ENCODE measurements at places on chromosomes 5 and 9.

DNA sequence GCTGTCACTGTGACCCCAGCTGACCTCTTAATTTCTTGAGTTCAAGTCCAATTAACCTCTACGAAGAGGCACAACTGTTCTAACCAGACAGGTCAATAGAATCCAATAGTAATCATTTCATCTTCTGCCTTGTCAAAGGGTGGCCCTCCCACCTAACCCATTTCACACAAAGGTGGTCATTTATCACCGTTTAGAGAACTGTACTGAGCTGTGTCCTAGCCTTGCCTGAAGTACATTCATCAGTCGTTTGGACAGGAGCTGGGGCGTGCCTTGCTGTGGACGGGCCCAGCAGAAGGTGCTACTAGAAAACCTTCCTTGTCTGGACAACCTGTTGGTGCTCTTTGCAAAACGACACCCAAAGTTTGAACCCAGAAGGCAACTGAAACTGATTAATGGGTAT is 605.4 kb downstream of the ISL1 start:
- DNase-seq = no peak

DNA sequence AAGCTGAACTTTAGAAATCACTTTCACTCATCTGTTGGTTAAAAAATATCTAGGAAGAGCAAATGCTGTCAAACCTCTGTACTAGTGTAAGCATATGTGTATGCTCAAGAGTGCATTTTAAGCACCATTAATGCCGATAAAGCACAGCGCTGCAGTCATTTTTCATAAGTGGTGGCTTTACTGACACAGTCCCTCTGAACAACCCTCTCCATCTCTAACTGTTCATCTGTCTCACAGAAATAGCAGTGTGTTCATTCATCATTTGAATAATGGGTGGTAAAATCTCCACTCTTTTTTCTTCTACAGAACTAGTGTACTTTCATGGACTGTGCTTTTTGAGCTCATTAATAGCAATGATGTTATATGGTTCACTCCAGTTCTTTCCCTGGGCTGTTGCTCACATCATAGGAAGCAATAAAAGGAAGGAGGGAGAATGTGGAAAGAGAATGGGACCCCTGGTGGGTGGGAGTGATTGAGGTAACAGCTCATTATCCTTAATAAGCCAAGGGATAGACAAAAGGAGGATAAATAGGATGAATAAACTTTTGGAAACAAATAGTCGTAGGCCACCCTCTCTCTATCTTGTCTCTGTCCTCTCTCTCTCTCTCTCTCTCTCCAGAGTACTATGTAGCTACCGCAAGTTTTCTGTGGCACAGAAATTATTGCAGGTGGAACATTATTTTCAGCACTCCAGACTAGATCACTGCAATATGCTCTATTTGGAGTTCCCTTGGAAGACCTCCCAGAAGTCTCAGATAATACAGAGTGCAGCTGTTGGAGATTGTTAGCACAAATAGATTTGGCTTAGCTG is 117.9 kb upstream of the PRDM9 start:
- no peak for DNase-seq

GRCh38 chr5:17947029-17947428 is 312.8 kb downstream of the TAF11L14 start:
- no peak for DNase-seq

- no peak for DNase-seq
Observed at GRCh38 chr5:154829181-154829588, 21.2 kb downstream of the FAXDC2 start.

DNA sequence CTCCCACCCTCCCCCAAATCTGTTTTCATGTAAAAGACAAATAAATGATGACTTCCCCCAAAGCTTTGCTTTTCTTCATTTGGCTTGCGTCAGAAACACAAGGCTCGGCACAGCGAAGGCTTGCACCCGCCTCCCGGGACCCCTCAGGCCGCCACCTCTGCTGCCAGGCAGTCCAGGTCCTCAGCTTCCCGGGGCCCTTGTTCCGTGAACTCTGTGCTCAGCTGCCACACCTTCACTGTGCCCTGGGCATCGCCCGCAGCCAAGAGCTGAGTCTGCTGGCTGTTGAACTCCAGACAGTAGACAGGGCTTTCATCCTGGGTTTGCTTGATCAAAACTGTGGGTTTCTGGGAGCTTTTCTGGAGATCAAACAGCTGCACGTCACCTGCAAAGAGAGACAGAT is 23.0 kb downstream of the DYNC2I2 start:
- no peak for DNase-seq

DNA sequence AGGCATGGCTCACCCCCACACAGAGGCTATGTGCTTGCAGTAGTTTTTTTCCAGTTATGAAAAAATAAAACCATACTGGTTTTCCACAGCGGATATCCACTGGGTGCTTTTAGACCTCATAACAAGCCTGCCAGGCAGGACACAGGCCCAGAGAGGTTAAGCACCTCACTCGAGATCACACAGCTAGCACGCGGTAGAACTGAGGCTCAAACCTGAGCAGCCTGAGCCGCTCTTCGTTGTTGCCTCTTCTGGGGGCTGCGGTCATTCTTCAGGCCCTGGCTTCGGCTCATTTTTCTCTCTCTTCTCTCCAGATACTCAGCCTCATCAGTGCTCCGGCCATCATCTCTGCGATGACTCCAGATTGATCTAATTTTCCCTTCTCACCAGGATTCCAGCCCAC is 196.0 kb downstream of the TTLL11 start:
- no peak for DNase-seq

- DNase-seq = no peak
Observed at GRCh38 chr9:137878146-137878941, 762 bp downstream of the CACNA1B start.

DNA sequence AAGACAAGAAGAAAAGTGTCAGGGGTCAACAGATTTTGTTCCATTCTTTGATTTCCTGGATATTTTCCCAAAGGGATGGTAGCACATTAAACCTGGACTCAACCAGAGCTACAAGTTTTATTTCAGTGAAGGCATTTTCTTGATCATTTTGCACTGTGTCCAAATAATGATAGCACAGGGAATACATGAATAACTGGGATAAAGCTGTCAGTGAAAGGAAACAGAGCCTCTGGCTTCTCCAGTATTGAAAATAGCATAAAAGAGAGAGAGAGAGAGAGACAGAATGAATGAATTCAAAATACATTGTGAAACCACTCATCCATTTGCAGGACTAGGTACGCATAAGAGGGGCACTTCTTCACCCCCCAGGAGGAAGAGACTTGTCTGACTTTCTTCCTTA is 43.0 kb downstream of the SEMA5A start:
- no peak for DNase-seq

GRCh38 chr9:86838519-86839497 is 108.5 kb downstream of the GAS1 start:
- DNase-seq = no peak

DNA sequence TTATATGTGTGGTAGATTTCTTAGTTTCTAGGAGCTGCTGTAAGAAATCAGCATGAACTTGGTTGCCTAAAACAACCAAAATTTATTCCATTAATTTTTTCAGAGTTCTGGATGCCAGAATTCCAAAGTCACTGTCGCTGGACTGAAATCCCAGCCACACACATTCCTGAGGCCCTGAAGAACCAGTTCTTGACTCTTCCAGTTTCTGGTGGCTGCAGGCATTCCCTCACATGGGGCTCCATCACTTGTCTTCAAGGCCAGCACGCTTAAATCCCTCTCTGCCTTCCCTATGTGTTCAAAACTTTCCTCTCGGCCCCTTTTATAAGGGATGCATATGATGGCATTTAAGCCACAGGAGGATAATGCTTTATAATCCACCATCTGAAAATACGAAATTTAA is 1237.5 kb upstream of the CDH9 start:
- no peak for DNase-seq

GRCh38 chr9:94096819-94097577 is 12.7 kb downstream of the PTPDC1 start:
- DNase-seq = no peak

DNA sequence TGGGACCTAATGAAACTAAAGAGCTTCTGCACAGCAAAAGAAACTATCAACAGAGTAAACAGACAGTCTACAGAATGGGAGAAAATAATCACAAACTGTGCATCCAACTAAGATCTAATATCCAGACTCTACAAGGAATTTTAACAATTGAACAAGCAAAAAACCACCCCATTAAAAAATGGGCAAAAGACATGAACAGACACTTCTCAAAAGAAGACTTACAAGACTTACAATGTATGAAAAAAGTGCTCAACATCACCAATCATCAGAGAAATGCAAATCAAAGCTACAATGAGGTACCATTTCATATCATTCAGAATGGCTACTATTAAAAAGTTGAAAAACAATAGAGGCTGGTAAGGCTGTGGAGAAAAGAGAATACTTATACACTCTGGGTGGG is 58.0 kb downstream of the SHOC1 start:
- DNase-seq = no peak

DNA sequence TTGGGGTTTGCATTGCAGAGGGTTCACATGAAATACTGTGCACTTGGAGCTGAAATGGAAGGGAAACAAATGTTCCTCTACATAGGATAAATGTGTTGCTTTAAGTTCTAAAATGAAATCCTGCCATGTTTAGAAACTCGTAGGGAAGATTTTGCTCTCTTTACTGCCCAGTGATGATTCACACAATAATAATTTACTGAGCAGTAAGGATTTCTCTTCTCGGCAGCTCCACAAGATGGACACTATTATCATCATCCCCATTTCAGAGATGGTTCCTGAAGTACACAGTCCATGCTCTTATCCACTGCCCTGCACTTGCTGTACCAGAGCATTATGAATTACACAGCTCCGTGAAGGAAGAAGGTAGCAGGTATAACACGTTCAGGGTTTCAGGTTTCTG is 4.1 kb downstream of the HACD4 start:
- no peak for DNase-seq

- DNase-seq = no peak
Observed at GRCh38 chr5:72647806-72648205, 140.6 kb upstream of the ZNF366 start.

GRCh38 chr9:116270546-116270945 is 117.0 kb downstream of the PAPPA start:
- no peak for DNase-seq

DNA sequence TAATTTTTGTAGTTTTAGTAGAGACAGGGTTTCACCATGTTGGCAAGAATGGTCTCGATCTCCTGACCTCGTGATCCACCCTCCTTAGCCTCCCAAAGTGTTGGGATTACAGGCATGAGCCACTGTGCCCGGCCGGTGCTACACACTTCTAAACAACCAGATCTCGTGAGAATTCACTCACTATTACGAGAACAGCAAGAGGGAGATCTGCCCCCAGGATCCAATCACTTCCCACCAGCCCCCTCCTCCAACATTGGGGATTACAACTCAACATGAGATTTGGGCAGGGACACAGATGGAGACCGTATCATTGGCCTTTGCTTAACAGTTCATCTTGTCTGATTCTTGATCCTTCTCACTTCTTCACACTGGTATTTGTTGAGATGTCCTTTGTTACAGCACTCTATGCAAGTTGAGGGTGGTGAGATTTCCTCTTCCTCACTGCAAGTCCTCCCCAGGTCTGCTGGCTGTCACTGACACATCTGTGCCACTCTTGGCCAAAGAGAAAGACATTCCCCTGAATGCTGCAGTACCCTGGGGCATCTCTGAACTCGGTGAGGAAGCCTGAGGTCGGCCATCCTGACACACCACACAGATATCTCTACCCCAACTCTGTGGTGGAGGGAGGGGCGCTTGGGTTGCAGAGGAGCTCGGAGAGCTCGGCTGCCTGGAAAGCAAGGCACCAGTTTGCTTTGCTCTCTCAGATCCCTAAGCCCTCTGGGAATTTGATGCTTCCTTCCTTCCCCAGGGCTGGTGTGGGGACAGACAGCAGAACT is 4.2 kb upstream of the SUB1 start:
- DNase-seq = no peak

DNA sequence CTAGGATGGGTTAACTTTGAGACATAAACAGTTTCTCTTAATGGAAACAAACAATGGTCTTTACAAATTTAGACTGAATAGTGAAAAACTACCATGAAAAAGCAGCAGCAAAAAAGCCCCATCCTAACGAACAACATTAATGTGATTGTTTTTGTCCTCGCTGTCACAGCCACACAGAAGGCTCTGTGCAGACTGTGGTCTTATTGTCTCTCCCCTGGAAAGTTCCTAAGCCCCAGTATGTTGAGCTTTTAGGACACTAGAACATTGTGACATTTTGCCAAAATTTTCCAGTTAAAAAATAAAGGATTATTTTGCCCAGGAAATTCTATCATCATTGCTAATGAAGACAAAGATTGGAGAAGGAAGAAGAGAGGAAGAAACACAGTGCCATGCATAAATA is 12.6 kb upstream of the SOWAHA start:
- DNase-seq = no peak

DNA sequence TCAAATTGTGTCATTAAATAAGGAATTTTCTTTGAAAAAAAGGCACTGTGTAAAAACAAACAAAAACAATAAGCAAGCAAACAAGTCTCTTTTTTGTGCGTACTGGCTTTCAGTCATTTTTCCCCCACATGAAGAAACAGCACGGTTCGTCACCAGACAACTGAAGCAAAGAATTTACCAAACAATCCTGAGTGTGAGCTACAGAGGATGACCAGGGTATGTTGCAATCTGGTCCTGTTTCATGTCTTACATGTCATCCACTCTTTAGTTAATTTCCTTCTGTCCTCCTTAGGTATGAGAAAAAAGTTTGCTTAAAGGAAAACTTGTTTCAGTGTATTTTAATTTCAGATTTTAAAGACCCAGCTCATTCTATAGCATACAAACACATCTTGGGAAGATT is 1080.7 kb upstream of the NUDT12 start:
- DNase-seq = no peak

GRCh38 chr9:10015755-10016154 is 597.0 kb downstream of the PTPRD start:
- no peak for DNase-seq

DNA sequence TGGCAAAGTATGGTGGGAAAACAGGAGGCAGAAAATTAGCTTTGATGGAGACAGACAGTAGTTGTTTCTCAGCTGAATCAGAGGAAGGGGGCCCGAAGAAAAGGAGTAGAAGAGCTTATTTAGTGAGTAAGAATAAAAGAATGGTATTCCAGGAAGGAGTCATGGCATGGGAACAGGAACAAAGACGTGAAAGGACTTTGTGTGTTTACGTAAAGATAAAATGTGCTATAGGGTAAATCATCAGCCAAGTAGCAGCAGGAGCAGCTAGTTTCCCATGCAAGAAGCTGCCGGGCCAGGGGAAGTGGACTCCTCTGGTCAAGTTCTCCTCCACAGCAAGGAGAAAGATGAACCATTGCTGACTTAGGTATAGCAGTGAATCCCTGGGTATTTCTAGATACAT is 454.5 kb downstream of the HINT1 start:
- DNase-seq = peak; percentile 47

DNA sequence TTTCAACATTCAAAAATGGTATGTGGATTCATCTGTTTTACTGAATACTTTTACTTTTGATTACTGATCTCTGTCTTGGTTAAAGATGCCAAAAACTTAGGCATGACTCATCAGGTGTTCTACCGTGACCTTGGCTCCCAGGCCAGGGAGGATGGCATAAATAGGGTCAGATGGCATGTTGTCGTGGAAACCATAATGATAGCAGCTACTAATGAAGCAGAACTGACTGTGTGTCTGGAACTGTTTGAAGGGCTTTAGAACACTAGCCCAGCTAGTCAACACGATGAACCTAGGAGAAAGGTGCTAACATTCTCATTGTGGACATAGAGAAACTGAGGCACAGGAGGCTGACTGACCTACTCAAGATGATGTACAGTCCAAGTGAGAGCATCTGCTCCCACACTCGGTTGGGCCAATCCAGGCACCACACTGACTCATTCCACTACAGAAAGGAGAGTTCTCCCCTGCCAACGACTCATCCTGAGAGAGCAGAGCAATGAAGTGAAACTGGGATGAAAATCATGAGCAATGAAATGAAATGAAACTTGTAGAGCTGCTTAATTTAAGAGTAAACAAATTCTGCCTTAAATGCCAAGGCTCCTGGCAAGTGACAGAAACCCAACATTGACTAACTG is 116.0 kb downstream of the TENT4A start:
- DNase-seq = peak; percentile 10
